Cerebellar nuclear complex (tissue), 1 donor: ENCODE measurements at places on chromosomes 2 and 18.

DNA sequence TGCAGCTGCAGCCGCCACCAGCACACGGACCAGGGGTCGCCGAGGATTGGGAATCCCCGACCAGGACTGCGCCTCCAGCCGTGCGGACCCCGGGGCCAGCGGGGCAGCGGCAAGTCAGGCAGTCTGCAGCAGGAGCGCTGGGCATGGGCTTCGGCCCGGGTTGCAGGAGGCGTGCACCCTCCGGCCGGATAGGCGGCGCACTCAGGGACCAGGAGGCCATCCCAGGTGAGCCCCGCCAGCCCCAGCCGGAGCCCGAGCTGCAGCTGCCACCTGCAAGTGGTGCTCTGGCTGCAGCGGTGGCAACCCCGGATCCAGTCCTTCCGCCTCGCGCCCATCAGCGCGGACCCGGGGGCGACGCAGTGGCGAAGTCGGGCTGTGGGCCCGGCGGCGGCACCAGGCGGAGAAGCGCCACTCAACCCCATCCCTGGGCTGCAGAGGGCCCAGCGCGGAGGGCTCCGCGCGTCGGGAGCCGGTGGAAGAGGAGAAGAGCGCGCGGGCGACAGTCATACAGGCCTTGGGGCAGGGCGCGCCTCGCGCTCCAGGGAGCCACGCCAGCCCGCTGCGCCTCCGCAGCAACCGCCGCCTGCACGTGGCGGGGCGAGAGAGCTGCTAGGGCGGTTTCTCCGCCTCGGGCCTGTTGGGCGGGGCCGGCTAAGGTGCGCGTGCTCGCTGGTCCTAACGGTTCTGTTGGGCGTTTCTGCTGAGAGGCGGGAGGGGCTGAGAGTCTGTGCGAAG is 73.8 kb downstream of the RPIA start:
- DNase-seq = no peak

DNA sequence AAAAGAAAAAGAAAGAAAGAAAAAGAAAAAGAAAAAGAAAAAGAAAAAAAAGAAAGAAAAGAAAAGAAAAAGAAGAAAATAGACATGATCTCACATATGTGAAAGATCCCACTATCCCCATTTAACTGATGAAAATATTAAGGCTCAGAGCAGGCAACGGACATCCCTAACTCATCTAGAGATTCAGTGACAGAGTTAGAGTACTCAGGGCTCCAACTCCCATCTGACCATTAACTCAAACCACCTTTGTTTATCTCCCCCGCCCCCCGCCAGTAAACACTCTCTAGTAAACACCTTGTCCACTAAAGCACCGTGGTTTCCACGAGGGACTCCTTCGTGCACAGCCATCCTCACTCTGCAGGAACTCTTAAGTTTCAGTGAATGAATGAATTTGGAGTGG is 142.9 kb downstream of the TGIF1 start:
- DNase-seq = no peak

DNA sequence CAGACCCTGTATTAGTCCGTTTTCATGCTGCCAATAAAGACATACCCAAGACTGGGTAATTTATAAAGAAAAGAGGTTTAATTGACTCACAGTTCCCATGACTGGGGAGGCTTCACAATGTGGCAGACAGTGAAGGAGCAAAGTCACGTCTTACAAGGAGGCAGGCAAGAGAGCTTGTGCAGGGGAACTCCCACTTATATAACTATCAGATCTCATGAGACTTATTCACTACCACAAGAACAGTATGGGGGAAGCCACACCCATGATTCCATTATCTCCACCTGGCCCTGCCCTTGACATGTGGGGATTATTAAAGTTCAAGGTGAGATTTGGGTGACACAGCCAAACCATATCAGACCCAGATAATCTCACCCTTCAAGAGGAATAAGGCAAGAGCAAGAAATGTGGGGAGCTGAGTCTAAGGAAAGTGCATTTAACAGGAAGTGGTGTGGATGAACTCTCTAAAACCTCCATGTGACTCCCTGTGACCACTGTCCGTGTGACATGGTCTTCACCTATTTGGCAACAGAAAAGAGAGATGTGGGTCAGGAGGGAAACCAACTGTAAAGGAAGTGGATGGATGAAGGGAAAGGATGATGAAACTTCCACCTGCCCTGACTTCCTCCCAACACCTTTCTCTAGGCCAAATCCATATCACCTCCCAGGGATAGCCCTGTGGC is 110.6 kb downstream of the ATL2 start:
- no peak for DNase-seq

DNA sequence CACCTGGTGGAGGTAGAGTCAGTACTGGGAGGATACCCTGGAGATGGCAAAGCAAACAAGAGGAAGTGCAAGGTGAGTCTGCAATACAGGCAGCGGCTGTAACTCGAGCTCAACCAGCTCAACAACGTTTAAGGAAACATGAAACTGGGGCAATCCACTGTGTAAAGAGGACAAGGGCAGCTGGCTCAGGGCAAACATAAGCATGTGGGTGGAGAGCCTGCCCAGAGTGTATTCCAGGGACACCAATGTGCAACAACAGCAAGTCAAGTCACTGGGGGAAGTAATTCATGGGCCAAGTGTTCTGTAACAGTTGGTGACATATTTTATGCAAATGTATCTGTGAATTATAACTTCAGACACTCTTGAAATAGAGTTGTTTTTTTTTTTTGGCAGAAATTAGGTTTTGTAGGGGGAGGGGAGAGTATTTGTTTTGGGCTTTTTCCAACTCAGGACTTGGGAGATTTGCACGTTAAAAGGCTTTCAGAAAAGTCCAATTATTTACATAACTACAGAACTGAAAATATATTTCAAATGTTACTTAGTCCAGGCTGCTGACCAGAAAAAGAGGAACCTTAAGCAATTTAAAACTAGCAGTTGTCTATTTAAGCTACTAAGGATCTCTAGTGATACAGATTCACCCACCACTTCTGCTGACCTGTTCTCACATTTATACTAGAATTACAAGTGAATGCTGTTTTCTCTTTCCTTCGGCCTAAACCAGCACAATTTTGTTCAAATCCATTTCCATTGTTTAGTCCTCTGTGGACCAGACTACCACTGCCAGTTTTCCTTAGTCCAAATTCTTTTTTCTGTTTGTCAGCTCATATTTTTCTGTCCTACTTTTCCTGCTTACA is 18.6 kb downstream of the NRXN1 start:
- no peak for DNase-seq

GRCh38 chr2:118430510-118431164 is 342.4 kb downstream of the INSIG2 start:
- DNase-seq = no peak

DNA sequence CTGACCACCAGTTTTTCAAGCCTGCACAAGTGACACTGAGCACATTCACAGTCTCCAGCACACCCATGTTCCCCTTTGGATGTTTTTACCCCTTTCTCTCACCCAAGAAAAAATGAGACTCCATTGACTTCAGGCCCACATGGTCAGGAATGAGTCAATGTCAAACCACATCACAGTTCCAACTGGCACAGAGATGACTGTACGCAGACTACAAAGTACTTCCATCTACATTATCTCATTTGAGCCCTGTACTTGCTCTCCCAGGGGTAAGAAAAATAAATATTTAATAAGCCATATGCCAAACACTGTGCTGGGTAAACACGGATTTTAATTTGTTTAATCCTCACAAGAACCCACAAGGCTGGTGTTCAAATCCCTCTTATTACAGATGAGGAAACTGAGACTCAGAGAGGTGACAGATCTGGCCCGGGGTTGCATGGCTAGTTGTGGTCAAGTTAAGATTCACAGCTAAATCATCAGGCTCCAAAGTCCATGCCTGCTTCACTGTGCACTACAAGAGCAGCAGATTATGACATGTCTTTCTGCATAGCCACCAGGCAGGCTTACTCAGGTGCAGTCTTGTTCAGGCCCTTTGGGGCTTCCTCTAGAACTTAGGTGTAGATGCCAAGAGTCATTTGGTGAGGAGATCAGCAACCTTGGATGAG is 106.1 kb downstream of the TXNL1 start:
- DNase-seq = no peak

DNA sequence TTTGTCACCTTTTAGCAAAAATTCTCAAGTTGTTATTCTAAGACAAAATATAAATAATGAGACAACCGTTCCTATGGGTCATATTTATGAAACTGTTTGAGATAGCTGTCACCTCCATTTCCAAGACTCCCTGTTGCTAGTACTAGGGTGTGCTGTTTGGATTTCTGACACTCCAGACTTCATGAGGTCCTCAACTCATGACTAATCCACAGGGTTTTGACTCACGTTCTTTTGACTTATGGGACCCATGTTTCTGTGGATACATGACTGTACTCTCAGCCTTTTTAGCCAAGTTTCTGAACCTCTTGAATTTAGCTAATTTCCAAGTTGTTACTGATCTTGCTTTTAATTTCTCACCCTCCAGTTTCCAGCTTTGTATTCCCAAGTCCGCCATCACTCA is 178.7 kb upstream of the FAM98A start:
- DNase-seq = no peak

DNA sequence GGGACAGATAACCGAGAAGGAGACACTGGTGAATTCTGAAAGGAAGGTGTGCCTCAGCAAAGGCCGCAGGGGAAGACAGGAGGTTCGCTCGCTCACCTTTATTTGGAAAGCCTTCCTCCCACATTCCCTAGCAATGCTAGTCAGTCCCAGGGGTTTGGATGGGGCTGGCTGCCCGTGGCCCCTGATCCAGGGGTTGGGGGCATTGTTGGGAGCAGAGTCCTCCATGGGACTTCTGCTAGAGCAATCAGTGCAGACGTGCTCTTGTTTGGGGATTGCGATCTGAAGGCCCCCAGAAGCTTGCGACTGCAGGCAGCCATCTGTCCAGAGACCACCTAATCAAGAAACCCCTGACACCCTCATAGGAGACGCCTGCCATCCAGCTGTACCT is 6.0 kb upstream of the CYP27C1 start:
- DNase-seq = no peak

GRCh38 chr2:57880446-57880845 is 166.2 kb upstream of the VRK2 start:
- DNase-seq = no peak

DNA sequence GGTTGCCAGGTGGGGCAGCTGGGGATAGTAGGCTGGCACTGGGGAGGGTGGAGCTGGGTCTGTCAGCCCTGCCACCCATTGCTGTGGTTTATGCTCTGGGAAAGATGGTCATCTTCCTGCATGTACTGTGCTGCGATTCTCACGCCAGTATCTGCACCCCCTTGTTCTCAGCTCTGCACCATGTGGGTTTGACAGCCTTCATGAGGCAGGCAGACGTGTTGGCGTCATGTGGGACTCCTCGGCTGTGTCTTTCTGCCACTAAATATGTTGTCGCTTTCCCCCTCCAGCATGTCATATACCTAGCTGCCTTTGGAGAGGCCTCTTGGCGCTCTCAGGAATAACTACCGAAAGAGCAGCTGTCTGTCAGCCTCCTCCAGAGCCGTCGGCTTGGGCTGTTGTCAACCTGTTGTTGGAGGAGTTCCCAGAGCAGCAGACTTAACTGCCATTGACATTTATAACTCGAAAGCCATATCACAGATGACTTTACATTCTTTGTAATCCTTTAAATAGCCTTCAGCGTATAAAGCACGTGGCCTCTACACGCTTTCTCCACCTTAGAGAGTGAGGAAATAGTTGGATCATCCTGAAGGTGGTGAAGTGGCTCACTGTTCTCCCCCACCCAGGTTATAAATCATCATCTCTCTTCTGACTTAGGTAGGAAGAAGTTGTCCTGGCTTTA is 80.4 kb upstream of the MGAT5 start:
- peak; percentile 39 for DNase-seq

- DNase-seq = no peak
Measured at GRCh38 chr2:39547811-39548719, 111.0 kb upstream of the MAP4K3 start.

GRCh38 chr2:206797376-206797775 is 32.0 kb downstream of the FASTKD2 start:
- DNase-seq = no peak

GRCh38 chr2:211822686-211823335 is 715.8 kb downstream of the ERBB4 start:
- DNase-seq = no peak

GRCh38 chr2:102010902-102011301 is 19.1 kb downstream of the IL1R2 start:
- no peak for DNase-seq

GRCh38 chr2:77169426-77169825 is 352.8 kb downstream of the LRRTM4 start:
- no peak for DNase-seq

DNA sequence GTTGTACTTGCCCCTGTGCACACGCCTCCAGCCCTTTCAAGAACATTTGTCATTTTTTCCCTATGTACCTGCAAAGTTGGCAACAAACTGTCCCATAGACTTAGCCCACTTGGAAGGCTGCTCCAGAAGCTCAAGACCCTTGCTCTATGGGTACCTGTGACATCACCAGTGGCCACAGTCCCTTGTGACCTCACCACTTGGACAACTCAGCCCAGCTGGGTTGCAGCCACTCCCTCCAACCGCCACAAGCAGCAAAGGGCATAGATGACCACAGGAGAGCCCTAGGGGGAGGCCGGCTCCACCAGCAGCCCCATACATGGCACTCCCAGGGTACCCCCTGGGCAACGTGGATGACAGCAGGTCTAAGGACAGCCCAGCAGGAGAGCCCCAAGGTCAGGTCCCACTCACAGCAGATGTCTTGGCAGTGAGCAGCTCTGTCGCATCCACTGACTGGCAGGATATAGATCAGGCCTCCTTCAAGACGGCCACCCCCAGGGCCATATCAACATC is at the start of gene TEX44:
TEX44 (plus strand) TSS at position 229 of the 510 bp plus-strand sequence; CDS start at position 317, 88 bp downstream.
- no peak for DNase-seq

DNA sequence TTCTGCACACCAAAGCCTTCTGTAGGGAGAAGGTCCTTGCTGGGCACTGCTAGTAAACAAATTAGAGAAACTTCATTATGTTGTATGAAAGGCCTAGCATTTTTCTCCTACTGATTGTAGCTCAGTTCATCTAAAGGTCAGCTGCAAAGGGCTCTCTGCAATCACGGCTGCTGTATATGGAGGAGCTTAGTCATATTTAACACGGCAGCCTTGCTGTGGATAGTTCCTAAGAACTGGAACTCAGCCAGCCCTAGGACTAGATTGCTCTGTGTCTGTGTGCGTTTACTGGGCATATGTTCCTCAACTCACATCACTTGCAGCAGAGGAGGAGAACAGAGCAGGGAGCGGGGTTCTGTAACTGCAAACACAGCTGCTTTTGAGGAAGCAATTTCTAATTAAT is 1103.9 kb upstream of the KLHL29 start:
- no peak for DNase-seq
